Colonic mucosa (tissue), 4 donors: ENCODE measurements at places on chromosomes 16 and 17.

DNA sequence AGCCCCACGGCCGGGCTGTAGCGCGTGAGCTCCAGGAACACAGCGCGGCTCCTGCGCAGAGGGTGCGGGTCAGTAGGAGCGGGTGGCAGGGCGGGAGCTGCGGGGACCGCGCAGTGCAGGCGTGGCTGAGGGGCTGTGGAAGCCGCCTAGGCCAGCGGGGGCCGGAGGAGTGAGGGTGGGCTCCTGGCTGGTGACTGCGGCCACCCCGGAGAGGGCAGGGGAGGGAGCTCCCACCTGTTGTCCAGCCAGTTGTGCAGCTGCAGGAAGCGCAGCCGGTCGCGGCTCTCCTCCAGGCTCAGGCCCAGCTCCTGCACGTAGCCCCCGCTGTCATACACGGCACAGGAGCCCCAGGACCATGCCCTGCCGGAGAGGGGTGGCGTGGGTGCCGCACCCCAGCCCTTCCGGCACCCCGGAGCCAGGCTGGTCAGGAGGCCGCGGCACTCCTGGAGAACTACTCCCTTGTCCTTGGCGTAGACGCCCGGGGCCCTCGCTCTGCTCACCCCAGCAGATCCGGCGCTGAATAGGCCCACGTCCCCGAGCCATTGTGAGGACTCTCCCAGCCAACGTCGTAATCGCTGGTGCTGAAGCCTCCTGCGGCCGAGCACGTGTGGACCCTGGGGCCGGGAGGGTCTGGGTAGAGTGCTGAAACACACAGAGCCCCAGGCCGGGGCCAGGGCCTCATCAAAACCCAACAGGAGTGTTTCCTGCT, 43.9 kb downstream of the TSC2 start:
- no peak for DNase-seq

- no peak for DNase-seq
Measured at GRCh38 chr17:17076066-17076465, 33.8 kb downstream of the MPRIP start.

DNA sequence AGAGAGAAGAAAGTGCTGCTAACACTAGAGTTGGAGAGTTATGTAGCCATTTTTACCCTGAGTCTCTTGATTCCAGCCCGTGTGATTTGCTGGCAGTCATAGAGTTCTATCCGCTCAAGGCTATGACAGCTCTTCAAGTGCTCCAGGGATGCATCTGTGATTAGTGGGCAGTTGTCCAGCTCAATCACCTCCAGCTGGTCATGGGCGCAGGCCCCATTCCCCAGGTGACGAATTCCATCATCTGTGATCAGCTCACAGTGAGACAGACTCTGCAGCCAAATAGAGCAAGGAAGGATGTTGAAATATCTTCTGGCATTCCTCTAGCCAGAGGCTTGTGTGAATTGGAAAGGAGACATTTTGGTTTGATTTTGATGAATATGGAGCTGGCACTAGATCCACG, 38.4 kb upstream of the STAC2 start:
- DNase-seq = no peak

GRCh38 chr16:56332464-56333079, 92.8 kb downstream of the AMFR start:
- peak; percentile 62 for DNase-seq

GRCh38 chr17:76524598-76525512, 12.7 kb downstream of the CYGB start:
- DNase-seq = peak; percentile 69

DNA sequence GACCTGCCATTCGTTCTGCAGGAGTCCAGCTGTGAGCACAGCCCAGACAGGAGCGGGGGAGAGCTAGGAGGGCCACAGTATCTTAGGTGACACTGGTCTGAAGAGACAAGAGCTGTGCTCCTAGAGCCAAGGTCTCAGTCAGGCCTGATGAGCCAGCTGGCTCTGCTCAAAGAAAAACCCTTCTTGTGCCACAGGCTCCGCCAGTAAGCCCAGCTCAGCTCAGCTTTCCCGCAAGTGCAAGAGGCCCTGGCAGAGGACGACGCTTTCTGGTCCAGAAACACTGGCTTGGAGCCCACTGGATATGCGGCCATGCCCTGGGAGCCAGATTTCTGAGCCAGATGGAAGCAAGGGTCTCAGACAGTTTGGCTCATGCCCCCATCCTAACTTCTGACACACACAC, 23.9 kb downstream of the PEMT start:
- DNase-seq = no peak

GRCh38 chr17:77604301-77604972, 354.1 kb upstream of the TNRC6C start:
- DNase-seq = no peak

DNA sequence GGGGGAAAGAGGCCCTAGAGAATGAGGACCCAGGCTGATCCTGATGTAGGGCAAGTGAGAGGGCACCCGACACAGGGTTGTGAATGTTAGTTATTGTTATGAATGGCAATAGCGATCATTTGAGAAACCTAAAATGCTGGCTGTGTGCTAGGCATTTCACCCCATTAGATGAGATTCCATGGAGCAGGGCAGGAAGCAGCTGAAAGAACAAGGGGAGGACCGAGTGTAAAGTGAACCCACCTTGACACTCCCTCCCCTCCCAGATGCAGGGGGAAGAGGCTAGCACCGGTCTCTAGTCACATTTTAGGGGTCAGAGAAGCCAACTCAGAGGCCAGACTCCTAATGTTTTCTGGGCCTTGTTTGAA, 553 bp upstream of the CORO6 start:
- no peak for DNase-seq

- no peak for DNase-seq
Measured at GRCh38 chr17:9292561-9292941, 271.2 kb downstream of the NTN1 start.

GRCh38 chr17:17757391-17757791, 76.1 kb downstream of the RAI1 start:
- no peak for DNase-seq

DNA sequence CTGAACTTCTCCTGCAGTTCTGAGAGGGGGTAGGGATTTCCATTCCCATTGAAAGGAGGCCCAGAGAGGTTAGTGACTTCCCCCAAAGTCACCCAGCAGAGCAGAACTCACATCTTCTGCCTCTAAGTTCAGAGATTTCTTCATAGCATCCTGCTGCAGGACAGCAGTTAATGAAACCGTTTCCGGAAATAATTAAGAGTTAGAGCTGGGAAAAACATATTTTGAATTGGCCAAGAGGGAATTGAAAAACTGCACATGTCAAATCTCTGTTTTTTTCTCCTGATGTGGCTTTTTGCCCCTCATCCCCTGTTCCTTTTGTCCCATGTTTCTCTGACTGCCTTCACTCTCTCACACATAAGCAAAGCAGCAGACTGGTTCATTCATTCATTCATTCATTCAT, 26.6 kb downstream of the ITPRIPL2 start:
- no peak for DNase-seq

- DNase-seq = no peak
Measured at GRCh38 chr16:70588565-70588964, 57.8 kb upstream of the IL34 start.

GRCh38 chr17:48462946-48463345, 32.9 kb upstream of the SKAP1 start:
- DNase-seq = no peak

- no peak for DNase-seq
Measured at GRCh38 chr17:72514321-72514861, 393.6 kb downstream of the SOX9 start.

DNA sequence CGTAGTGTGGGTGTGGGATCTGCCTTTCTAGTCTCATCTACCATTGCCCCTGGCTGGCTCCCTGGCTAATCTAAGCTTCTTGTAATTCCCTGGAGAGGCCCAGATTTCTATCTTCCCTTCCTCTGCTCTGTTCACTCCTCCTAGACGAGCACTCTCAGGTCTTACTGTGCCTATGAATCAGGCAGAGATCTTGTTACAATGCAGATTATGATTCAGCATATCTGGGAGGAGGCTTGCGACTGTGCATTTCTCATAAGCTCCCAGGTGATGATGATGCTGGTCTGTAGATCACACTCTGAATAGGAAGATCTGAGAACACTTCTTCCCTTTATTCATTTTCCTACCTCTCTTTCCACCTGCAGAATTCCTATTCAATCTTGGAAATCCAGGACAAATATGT, 200.1 kb downstream of the CBLN1 start:
- DNase-seq = no peak

- peak; percentile 29 for DNase-seq
Measured at GRCh38 chr16:84724606-84725309, 25.0 kb downstream of the USP10 start.

DNA sequence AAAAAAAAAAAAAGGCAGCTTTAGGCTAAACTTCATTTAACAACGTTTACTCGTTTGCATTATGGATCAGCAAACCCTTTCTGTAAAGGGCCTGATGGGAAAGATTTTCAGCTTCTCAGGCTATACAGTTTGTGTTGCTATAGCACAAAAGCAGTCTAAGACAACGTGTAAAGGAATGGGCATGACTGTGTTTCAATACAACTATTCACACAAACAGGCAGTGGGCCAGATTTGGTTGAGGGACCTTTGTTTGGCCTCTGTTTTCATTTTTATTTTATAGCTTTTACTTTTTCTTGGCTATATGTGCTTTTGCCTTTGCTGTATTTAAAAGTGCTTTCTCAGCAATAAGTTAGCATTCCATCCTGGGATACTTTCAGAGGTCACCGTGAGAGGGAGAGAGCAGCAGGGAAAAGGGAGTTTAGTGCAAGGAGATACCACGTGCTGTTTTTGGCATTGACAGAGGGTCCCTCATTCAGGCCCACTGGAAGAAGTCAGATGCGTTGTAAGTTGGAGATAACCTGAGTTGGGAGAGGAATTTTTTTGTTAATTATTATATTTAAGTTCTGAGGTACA, 335.6 kb downstream of the UTP18 start:
- DNase-seq = no peak

DNA sequence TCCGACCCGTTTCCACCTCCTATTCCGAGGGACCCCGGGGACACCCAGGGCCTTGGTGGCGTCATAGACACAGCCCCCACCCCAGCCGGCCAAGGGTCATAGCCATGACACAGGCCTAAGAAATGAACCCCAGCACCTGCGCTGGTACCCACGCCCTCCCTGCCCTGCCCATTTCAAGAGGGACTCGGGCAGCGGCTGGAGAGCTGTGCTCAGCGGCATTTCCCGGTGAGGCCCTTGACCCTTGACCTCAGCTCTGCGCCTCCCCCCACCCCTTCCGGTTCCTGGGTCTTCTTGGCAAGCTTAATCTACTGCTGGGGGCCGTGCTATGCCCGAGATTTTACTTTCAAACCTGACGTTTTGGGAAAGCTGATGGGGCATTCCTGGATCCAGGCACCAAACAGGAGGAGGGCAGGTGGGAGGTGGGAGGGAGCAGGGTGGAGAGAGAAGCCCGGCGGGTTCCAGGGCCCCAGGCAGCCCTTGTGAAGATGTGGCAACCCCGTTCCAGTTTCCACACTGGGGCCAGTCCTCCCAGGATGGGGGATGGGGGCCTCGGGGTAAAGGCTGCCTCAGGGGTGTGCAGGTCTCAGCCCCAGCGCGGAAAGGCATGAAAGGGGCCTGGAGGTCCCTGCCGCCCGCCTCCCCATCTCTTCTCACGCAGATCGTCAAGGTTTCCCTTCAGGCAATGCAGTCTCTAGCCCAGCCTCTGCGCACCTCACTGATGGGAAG, at the start of gene SLC22A31:
TSS of gene SLC22A31 (minus strand) at position 414 of the 726 bp plus-strand sequence. CDS start at position 378, 36 bp downstream.
- no peak for DNase-seq

- DNase-seq = no peak
Measured at GRCh38 chr17:4766201-4766600, 5.5 kb upstream of the TM4SF5 start.

- no peak for DNase-seq
Measured at GRCh38 chr16:55991843-55992242, 116.7 kb upstream of the CES5A start.

- DNase-seq = peak; percentile 32
Measured at GRCh38 chr17:62626719-62627218, 701 bp upstream of the MRC2 start.

DNA sequence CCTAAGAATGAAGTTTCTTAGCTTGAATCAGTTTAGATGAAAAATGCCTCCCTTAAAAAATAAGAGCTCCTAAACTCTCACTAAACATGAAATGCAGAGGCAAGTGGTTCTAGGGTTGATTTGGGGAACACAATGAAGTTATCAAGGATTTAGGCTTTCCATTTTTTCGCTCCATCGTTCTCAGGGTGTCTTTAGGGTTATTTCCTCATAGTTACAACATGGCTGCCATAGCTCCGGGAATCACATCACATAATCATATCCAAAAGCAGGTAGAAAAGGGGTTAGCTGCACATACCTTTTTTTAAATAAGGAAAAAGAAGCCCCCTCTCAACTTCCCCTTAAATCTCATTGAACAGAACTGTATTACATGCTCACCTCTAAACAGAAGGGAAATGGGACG, 21.4 kb downstream of the ZP2 start:
- no peak for DNase-seq

GRCh38 chr17:7351665-7352502, at the start of gene KCTD11:
Gene KCTD11, plus strand, starts transcription at chr17:7352162.
- DNase-seq = peak; percentile 94

DNA sequence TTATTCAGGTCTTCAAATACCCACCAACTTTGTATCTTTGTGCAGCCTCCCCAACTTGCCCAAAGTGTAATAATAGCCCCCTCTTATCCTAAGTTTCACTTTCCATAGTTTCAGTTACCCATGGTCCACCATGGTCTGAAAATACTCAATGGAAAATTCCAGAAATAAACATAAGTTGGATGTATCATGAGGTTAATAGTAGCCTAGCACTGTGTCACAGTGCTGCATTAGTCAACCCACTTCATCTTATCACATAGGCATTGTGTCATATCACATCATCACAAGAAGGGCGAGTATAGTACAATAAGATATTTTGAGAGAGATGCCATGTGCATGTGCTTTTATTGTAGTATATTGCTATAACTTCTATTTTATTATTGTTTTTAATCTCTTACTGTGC, 21.9 kb downstream of the OMG start:
- no peak for DNase-seq

GRCh38 chr16:50252082-50252611, 14.2 kb upstream of the ADCY7 start:
- DNase-seq = no peak

GRCh38 chr16:81910366-81910885, 100.8 kb downstream of the SDR42E1 start:
- no peak for DNase-seq

DNA sequence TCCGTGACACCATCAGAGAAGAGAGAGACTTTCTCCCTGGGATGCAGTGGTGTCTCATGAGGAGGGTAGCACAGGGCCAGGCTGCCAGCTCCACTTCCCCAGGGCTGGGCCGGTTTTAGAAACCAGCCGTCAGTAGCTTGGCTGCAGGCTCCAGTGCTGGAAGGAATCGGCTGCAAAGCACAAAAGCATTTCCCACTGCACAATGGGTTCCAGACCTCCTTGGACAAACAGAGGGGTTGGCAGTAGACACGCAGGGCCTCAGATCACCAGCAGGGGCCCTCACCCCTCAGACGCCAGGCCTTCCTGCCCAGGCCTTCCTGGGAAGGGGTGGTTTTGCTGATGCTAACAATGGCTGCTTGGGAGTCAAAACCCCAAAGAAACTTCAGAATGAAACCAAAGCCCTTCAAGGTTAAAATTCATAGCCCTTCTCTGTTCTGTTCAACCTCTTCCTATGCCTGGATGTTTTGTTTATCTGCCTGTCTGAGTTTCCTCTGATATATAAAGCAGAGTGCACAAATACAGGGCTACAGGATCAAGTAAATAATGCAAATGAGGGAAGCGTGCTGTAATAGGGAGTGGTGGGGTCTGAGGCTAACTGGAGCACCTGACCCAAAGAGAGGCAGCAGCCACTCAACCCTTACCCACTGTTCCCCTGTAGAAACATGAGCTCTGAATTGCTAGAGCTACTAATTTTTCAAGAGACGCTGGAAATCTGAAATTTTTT, 26.2 kb downstream of the TEKT5 start:
- DNase-seq = no peak

GRCh38 chr17:17568772-17569195, 22.7 kb downstream of the PEMT start:
- peak; percentile 90 for DNase-seq

- no peak for DNase-seq
Measured at GRCh38 chr16:87784812-87785211, 19.0 kb upstream of the KLHDC4 start.
